T-helper 2 cell treated with Interferon-gamma antibody and Interleukin-4, amounts not matched to agents 100 ng/mL and 5 ng/mL, for 36 hours (primary cell): ENCODE measurements at places on chromosomes 4 and X. TPM values are rescaled to one million over a fixed set of nuclear protein-coding genes. Genes with fewer than 3 reads are reported as not detected.

Gene TCEAL6
- total RNA-seq: not detected in 2 replicates

Gene MAGEB3
- total RNA-seq: not detected in 2 replicates

Gene HTR2C
- total RNA-seq: not detected in 2 replicates

Gene AFM
- total RNA-seq: not detected in 2 replicates

Gene REPS2
- total RNA-seq: 0.36 TPM in 1 of 2 replicates, not detected in the other
